Gastroesophageal sphincter (tissue), 4 donors: ENCODE measurements at places on chromosomes 13 and 19. TPM values are rescaled to one million over a fixed set of nuclear protein-coding genes. Genes with fewer than 3 reads are reported as not detected.
A peak's percentile ranks its signal among the peaks of the same experiment; 100 is the strongest.

- ATAC-seq: no peak
Observed at GRCh38 chr13:63048653-63049052, 1633.0 kb upstream of the PCDH20 start.

DNA sequence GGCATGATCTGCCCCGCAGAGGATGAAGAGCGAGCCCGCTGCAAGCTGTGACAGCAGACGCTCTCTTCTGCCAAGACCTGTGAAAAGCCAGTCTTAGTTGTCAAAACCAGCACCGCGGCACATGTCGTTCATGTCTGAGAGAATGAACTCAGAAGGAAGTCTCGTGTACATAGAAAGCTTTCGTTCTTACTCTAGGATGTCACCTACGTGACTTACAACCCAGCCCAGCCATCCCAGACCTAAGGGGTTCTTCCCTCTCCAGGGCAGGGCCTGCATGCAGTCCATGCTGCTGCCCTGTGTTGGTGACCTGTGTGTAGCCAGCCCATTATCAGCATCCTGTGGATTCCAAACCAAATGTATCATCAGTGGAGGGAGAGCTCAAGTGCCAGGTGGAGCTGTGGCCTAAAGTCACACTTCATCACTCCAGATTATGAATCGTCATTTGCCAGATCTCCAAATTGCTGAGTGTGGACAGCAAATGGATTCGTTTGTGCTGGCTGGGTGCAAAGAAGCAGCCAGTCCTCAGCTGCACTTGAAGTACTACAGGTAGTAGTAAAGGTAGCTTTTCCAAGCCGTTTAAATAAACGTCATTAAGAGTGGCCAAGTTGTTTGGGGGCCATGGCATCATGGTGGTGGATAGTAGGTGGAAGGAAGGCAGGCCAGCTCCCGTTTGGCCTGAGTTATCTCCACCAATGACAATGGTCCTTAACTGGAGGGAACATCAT, 73.9 kb upstream of the GPR183 start:
- ATAC-seq: no peak

GRCh38 chr13:32902874-32903273, 113.3 kb upstream of the KL start:
- peak; percentile 74 for ATAC-seq

GRCh38 chr13:110263888-110264287, 43.1 kb downstream of the COL4A1 start:
- peak; percentile 58 for ATAC-seq

DNA sequence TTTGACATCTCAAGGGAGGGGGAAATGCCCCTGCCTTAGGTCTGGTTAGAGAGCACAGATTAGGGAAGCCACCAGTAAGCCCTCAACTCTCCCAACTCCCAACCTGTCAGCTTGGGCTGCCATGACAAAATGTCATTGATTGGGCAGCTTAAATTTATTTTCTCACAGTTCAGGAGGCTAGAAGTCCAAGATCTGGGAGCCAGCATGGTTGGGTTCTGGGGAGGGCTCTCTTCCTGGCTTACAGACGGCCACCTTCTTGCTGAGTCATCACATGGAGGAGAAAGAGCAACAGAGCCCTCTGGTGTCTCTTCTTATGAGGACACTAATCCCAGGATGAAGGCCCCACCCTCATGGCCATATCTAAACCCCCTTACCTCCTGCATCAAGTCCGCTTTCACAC, 24.2 kb downstream of the C19orf12 start:
- ATAC-seq: no peak

DNA sequence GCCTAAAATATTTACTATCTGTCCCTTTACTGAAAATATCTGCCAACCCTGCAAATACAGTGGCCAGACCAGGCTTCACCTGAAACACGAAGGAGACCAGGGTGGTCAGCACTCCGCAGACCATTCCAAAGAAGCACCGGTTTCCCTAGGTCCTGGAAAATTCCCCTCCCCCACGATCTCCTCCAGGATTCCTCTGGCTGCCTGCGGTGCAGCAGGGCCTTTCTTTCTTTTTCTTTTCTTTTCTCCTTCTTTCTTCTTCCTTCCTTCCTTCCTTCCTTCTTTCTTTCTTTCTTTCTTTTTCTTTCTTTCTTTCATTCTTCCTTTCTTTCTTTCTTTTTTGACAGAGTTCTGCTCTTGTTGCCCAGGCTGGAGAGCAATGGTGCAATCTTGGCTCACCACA, 152.7 kb downstream of the USP12 start:
- no peak for ATAC-seq

DNA sequence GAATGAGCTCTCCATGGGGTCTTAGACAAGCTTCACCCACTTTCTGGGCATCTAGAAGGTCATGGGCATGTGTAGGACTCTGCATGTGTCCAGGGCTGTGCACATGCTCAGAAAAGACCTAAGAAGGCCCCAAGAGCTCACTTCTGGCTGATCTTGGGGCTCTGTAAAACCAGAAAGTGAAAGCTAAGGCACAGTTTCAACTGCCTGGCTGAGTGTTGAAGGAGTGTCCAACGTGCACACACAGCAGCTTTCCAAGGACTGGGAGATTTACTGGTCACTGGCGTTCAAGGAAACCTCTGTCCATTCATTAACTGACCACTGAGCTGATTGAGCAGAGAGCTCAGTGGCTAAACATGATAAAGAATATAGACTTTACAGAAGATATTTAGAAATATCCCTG, 137.9 kb downstream of the KATNAL1 start:
- ATAC-seq: no peak

CD33 gene
- total RNA-seq: 2.8 TPM

KIR2DL4 gene
- not detected for total RNA-seq
